Transverse colon (tissue), 4 donors: ENCODE measurements at places on chromosomes 12 and 14. TPM values are rescaled to one million over a fixed set of nuclear protein-coding genes. Genes with fewer than 3 reads are reported as not detected.

DNA sequence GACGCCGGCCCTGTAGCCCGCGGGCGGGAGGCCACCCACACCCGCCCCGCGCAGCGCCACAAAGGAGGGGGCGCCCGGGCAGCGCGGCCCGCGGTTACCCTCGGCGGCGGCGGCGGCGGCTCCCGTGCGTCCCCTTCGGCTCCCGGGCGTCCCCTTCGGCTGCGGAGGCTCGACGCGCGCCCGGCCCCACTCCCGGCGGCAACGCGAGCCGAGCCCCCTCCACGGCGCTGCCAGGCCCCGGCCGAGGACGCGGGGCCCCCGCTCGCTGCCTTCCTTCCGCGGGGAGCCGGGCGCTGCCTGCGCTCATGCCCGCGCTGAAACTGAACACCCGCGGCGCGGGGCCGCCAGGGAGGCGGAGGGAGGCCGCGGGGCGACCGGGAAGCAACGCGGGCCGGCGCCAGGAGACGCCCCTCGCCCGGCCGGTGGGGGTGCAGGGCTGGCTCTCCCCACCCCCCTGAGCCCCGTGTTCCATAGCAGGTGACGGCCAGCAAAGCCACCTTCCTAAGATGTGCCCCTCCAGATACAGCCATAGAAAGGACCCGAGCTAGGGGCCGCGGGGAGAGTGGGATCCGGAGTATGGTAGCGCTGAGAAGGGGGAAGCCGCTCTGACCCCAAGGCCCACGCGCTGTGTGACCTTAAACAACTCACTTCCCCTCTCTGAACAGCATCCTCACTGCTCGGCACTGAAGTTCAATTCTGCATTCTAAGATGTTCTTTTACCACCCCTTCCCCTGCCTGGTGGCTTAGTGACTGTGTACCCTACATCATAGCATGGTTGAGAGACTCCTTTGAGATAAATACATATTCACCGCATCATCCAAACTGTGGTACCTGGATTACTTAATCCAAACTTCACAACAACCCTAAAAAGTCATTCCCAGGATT, 42.8 kb downstream of the KDM2B start:
- H3K27ac ChIP-seq, result peak overlapping the region; percentile 91
- peak overlapping the region; percentile 30 for H3K4me3 ChIP-seq
- peaks cover 17% of the 10 kb centered on the region for H3K4me1 ChIP-seq
- DNase-seq, result peak; percentile 20
- no peaks in the 10 kb centered on the region for H3K27me3 ChIP-seq

- DNase-seq, result no peak
- H3K4me3 ChIP-seq, result no peak overlapping the region
- no peaks in the 10 kb centered on the region for H3K27me3 ChIP-seq
These were observed 223.4 kb upstream of the DIO2 start for GRCh38 chr14:80434574-80435321.

- H3K36me3 ChIP-seq, result no peaks in the 10 kb centered on the region
- H3K27me3 ChIP-seq, result peaks cover 24% of the 10 kb centered on the region
- H3K4me3 ChIP-seq, result no peak overlapping the region
- H3K27ac ChIP-seq, result no peak overlapping the region
These were observed 113.2 kb upstream of the TMEM132D start for GRCh38 chr12:130016986-130017385.

- H3K36me3 ChIP-seq, result no peaks in the 10 kb centered on the region
- H3K4me1 ChIP-seq, result no peaks in the 10 kb centered on the region
- no peak overlapping the region for H3K27ac ChIP-seq
- no peak for DNase-seq
- no peaks in the 10 kb centered on the region for H3K27me3 ChIP-seq
These were observed 407.8 kb upstream of the RGS6 start for GRCh38 chr14:71524320-71524982.

Gene CHGA
- 9.2 TPM for total RNA-seq

GRCh38 chr14:26261368-26262122, 336.3 kb downstream of the NOVA1 start:
- no peak overlapping the region for H3K4me3 ChIP-seq
- no peak overlapping the region for H3K27ac ChIP-seq
- no peak for DNase-seq
- H3K36me3 ChIP-seq, result no peaks in the 10 kb centered on the region

Gene EPYC
- not detected for total RNA-seq

DNA sequence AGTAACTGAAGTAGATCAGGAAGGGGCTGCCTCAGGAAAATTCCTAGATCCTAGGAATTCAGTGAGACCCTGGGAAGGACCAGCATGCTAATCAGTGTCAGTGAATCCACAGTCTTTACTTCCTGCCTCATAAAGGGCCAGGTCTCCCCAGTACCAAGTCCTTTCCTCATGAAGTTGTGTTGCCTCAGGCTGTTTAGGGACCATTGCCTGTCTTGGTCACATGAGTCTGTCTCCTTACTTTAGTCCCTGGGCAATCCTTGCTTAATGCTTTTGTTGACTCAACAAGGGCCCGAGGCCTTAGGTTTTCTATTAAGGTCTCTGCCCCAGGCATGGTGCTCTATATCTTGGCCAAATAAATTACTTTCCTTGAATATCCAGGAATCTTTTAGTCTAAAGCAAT, 16.1 kb upstream of the ATF1 start:
- no peak for DNase-seq
- no peaks in the 10 kb centered on the region for H3K36me3 ChIP-seq
- no peaks in the 10 kb centered on the region for H3K27me3 ChIP-seq

GRCh38 chr14:104964546-104964945, 13.6 kb downstream of the AHNAK2 start:
- no peaks in the 10 kb centered on the region for H3K36me3 ChIP-seq
- peaks cover 22% of the 10 kb centered on the region for H3K4me1 ChIP-seq
- no peak for DNase-seq
- no peak overlapping the region for H3K27ac ChIP-seq

DNA sequence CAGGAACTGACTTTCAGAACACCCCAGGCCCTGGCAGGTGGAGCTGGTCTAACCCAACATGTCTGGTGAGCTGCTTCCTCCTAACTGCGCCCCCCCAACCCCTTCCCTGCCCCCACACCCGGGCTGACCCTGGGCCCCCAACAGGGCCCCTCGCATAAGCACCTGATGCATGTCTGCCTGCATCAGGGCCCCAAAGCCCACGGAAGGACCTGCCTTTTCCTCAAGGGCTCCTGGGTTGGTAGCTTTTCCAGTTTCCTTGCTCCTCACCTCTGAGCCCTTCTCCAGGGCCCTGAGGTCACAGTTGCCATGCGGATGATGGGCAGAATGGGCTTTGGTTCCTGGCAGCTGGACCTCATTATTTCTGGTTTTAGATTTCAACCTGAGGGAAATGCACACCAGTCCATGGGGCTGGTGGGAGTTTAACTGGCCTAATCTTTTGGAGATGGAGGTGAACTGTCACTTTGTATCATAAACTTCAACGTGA, 18.5 kb downstream of the TESC start:
- no peak for DNase-seq
- no peak overlapping the region for H3K4me3 ChIP-seq
- no peaks in the 10 kb centered on the region for H3K4me1 ChIP-seq
- H3K27me3 ChIP-seq, result no peaks in the 10 kb centered on the region

- no peak overlapping the region for H3K4me3 ChIP-seq
- no peaks in the 10 kb centered on the region for H3K36me3 ChIP-seq
- peak; percentile 62 for DNase-seq
- H3K4me1 ChIP-seq, result peaks cover 15% of the 10 kb centered on the region
- no peaks in the 10 kb centered on the region for H3K27me3 ChIP-seq
- peak overlapping the region; percentile 45 for H3K27ac ChIP-seq
These were observed 11.3 kb downstream of the SCARB1 start for GRCh38 chr12:124852329-124852831.

Gene XPOT
- 34.8 TPM for total RNA-seq

GRCh38 chr14:36988989-36989388, 183.4 kb downstream of the SLC25A21 start:
- H3K36me3 ChIP-seq, result no peaks in the 10 kb centered on the region
- H3K4me1 ChIP-seq, result no peaks in the 10 kb centered on the region
- no peak for DNase-seq

Gene CDCA3
- total RNA-seq, result not detected

GRCh38 chr12:116125956-116126566, 151.4 kb downstream of the MED13L start:
- peaks cover 17% of the 10 kb centered on the region for H3K4me1 ChIP-seq
- no peak overlapping the region for H3K4me3 ChIP-seq
- no peak for DNase-seq
- H3K36me3 ChIP-seq, result no peaks in the 10 kb centered on the region
- H3K27me3 ChIP-seq, result no peaks in the 10 kb centered on the region

- H3K27ac ChIP-seq, result no peak overlapping the region
- H3K27me3 ChIP-seq, result no peaks in the 10 kb centered on the region
- no peak overlapping the region for H3K4me3 ChIP-seq
- no peak for DNase-seq
- peaks cover 27% of the 10 kb centered on the region for H3K4me1 ChIP-seq
These were observed 79.0 kb downstream of the PITPNM2 start for GRCh38 chr12:123071857-123072256.

Gene CLEC2A
- total RNA-seq, result not detected

Gene ANO2
- not detected for total RNA-seq

DNA sequence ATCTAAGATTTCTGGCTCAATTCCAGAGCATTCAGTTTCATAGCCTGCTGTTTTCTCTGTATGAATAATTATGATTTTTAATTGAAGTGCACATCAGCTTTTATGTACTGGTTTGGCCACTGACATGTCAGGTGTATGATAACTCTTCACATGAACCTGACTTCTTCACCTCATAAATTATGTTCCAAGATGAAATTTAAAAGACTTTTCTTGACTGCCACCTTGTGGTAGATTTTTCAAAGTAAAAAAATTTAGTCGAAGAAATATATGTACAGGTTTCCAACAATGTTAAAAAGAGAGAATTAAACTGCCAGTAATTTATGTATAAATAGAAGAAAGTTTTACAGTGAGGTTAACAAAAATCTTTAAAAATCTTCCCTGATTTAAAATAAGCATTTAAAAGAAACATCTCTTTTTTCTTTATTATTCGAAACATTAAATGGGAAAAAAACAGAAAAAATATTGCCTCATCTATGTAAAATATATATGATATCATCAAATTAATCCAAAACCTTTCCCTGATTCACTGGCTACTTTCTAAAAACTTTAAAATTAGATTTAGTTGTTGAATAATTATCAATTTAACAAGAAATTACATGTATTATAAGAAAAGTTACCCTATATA, 124.9 kb upstream of the ATXN7L3B start:
- no peak overlapping the region for H3K27ac ChIP-seq
- H3K36me3 ChIP-seq, result no peaks in the 10 kb centered on the region
- H3K27me3 ChIP-seq, result no peaks in the 10 kb centered on the region

DNA sequence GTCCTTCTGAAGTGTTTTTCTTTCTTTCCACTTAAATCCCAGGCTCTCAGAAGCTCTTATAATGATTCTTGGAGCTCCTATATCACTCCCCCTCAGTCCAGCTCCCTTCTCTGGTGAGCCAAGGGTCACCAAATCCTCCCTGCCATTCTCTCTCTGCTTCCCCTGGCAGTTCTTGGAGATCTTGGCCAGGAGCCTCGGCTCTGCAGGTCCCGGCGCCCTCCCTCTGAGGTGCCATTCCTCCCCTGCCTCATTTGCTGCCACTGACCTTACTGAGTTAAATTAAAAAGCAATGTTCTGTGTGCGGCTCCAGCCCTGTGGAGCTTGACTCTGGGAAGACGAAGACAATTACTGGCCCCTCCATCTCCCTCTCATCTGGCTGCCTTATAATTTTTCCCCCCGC, 7.0 kb downstream of the CISTR start:
- peaks cover 13% of the 10 kb centered on the region for H3K4me1 ChIP-seq
- no peak overlapping the region for H3K27ac ChIP-seq
- DNase-seq, result no peak
- no peaks in the 10 kb centered on the region for H3K36me3 ChIP-seq
- H3K27me3 ChIP-seq, result peaks cover 92% of the 10 kb centered on the region

Gene IAPP
- not detected for total RNA-seq

DNA sequence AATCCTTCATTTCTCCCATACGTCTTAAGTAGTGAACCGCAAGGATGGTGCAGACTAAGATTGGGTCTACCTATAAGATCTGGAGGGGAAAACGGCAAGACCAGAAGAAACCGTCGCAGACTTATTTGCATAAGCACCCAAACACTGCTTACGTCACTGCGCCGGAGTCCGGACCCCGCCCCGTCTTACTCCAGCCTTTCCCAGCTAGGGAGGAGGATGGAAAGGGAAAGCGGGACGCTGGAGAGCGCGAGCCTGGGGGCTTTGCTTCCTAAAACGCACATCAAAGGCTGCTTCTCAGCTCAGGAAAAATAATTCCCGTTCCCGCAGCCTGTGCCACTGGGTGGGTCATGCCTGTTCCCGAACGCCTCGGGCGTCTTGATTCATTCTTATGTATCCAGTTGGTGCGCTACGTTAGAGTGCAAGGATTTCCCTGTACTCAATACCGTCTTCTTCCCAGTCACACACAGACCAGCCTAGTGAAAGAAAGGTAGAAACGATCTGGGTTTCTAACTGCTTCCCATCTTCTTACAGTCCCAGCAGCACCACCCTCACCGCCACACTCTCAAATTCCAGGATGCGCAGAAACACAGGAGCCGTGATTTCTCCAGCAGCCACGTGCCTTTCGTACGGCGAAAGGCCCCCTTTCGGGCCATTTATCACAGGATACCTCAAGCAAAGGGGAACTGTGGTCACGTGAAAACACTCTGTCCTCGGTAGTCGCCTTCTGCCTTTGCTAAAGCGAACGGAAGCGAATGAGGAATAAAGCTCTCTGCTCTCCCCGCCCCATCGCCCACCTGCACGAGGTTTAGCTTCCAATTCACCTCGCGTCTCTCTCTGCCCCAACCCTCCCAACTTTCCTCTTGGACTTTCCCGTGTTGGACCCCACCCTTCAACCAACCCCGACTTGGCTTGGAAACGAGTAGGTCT, 1.1 kb downstream of the SLC6A15 start:
- no peak overlapping the region for H3K27ac ChIP-seq
- no peaks in the 10 kb centered on the region for H3K4me1 ChIP-seq
- peak overlapping the region; percentile 48 for H3K4me3 ChIP-seq
- peaks cover 60% of the 10 kb centered on the region for H3K27me3 ChIP-seq

Gene VWF
- 71.2 TPM for total RNA-seq

DNA sequence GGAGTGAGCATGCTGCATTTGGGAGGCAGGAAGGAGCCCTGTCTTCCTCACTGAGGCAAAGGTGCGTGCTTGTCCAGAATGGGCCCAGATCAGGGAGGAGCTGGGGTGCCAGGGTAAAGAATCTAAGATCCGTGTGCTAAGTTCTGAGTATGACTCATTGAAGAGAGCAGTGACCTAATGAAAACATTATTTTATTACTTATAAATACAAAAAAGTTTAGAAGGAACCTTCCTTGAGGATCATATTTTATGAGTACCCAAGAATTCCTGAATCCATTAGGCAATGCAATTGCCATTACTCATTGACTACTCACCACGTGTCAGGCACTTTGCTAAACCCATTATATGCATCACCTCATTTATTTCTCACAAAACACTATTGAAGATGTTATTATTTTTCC, 264.7 kb downstream of the EGLN3 start:
- DNase-seq, result no peak
- no peaks in the 10 kb centered on the region for H3K36me3 ChIP-seq
- no peak overlapping the region for H3K4me3 ChIP-seq
- H3K4me1 ChIP-seq, result no peaks in the 10 kb centered on the region
